ENCODE measurements at places on chromosomes 16 and 17. TPM values are rescaled to one million over a fixed set of nuclear protein-coding genes. Genes with fewer than 3 reads are reported as not detected.

Gene NLRC5
- total RNA-seq, result 208 TPM

Gene ORMDL3
- 65.7 TPM for total RNA-seq

Gene XYLT1
- total RNA-seq, result 14.7 TPM

Gene CLEC10A
- not detected for total RNA-seq

Gene ESRP2
- 0.07 TPM for total RNA-seq

Gene CLEC3A
- total RNA-seq, result not detected

Gene GPRC5C
- total RNA-seq, result 0.54 TPM

Gene KRTAP9-6
- total RNA-seq, result not detected

Gene POLR3K
- 89.8 TPM for total RNA-seq

Gene CLN3
- 26.1 TPM for total RNA-seq

Gene MYL11
- total RNA-seq, result 1.3 TPM

Gene MYH8
- total RNA-seq, result not detected

All from activated CD4-positive, alpha-beta T cell treated with anti-CD3 and anti-CD28 coated beads, Interleukin-2, amount 10 ng/mL, durations not matched to agents 24 days and 14 days (primary cell).